ENCODE measurements at places on chromosomes 1 and 21.
A peak's percentile ranks its signal among the peaks of the same experiment; 100 is the strongest.

DNA sequence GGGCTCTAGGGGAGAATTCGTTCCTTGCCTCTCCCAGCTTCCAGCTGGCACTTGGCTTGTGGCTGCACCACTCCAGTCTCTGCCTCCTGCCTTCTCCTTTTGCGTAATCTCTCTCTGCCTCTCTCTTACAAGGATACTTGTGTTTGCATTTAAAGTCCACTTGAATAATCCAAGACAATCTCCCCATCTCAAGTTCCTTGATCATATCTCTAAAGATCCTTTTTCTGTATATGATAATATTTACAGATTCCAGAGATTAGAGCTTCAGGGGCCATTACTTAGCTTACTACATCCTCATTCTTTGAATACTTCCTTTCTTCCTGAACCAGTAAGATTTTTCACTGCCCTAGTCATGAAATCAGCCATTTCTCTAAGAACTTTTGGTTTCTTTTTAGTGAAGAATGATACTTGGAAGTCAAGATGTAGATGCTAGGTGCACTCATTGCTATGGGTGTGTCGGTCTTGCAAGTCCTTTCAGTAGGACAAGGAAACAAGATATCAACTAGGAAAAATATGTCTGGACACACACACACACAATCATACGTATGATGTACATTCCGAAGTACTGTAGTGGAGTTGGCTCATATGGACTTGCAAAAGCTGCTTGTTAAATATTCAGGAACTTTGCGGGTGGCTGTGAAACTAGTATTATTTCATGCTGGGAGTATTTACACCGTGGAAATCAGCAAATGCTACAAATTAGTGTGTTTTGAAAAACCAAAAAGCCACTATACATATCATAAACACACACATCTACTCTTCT lies 20.8 kb upstream of the RLF start:
- H3K27me3 ChIP-seq, result peaks cover 10% of the 10 kb centered on the region
- DNase-seq, result no peak
- H3K4me1 ChIP-seq, result no peaks in the 10 kb centered on the region

DNA sequence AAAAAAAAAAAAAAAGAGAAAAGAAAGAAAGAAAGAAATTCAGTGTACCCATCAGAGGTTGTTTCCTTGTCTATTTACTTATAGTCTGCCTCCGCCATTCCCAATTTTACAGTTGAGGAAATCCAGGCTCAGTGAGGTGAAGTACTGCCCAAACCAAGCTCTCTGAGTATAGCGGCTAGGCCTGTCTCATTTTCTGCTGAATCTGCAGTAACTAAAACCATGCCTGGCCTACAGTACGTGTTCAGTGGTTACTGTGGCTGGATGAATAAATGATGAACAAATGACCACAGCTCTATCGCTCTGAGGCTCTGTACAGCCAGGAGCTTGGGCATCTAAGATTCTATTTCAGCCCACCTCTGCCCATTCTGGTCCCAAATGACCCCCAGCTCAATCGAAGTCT lies 24.3 kb downstream of the RAP1GAP start:
- H3K27me3 ChIP-seq, result peaks cover 26% of the 10 kb centered on the region
- DNase-seq, result no peak
- no peaks in the 10 kb centered on the region for H3K36me3 ChIP-seq
- no peaks in the 10 kb centered on the region for H3K4me1 ChIP-seq
- no peak overlapping the region for H3K4me3 ChIP-seq

GRCh38 chr1:212242288-212242984 lies 42.8 kb upstream of the PPP2R5A start:
- H3K27ac ChIP-seq, result peak overlapping the region; percentile 38
- no peak overlapping the region for H3K4me3 ChIP-seq
- DNase-seq, result no peak
- peaks cover 34% of the 10 kb centered on the region for H3K4me1 ChIP-seq
- H3K27me3 ChIP-seq, result no peaks in the 10 kb centered on the region
- H3K36me3 ChIP-seq, result no peaks in the 10 kb centered on the region

DNA sequence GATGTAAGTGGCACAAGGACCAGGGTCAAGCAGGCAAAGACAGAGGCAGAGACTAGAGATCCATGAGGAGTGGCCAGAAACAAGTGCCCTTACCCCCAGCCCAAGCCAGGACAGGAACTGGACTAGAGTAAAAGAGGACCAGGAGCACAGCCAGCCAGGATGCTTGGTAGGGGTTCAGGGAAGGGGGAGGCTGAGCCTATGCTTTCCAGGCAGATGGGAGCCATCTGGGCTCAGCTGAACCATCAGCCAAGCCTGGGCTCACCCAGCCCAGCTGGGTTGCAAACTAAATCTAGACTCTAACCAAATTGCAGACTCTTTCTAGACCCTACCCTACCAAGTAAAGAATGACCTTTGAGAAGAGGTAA lies 15.2 kb downstream of the PDZK1IP1 start:
- H3K27me3 ChIP-seq, result no peaks in the 10 kb centered on the region
- H3K27ac ChIP-seq, result no peak overlapping the region
- H3K4me1 ChIP-seq, result peaks cover 4% of the 10 kb centered on the region
- DNase-seq, result no peak
- H3K4me3 ChIP-seq, result no peak overlapping the region
- no peaks in the 10 kb centered on the region for H3K36me3 ChIP-seq

DNA sequence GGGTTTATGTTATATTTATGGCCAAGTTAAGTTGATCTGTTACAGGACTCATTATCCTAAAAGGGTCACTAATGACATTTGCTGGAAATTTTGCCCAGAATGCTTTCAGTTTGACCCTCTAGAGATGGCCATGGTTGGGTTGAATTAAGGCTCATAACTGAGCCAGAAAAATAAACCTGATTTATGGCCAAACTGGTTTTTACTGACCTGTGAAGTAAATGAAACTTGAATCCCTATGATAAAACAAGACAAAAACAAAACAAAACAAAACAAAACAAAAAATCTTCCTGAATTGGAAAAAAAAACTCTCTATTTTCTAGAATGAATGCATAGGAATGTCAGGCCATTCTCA lies 72.5 kb upstream of the CLDN14 start:
- no peak for DNase-seq
- no peaks in the 10 kb centered on the region for H3K36me3 ChIP-seq
- no peaks in the 10 kb centered on the region for H3K4me1 ChIP-seq
- no peak overlapping the region for H3K4me3 ChIP-seq
- H3K27ac ChIP-seq, result no peak overlapping the region

GRCh38 chr1:67853704-67854103 lies 20.4 kb upstream of the GNG12 start:
- no peak overlapping the region for H3K27ac ChIP-seq
- DNase-seq, result peak; percentile 52
- H3K4me3 ChIP-seq, result no peak overlapping the region

GRCh38 chr1:36565576-36566501 lies 83.1 kb upstream of the CSF3R start:
- H3K4me1 ChIP-seq, result no peaks in the 10 kb centered on the region
- no peak overlapping the region for H3K4me3 ChIP-seq
- no peaks in the 10 kb centered on the region for H3K36me3 ChIP-seq
- no peaks in the 10 kb centered on the region for H3K27me3 ChIP-seq

GRCh38 chr1:61453111-61453961 lies 271.6 kb downstream of the TM2D1 start:
- H3K36me3 ChIP-seq, result no peaks in the 10 kb centered on the region
- H3K27me3 ChIP-seq, result no peaks in the 10 kb centered on the region
- H3K4me1 ChIP-seq, result peaks cover 63% of the 10 kb centered on the region
- H3K4me3 ChIP-seq, result no peak overlapping the region

GRCh38 chr21:44478124-44478800 lies 23.0 kb downstream of the LRRC3 start:
- H3K36me3 ChIP-seq, result no peaks in the 10 kb centered on the region
- no peak overlapping the region for H3K27ac ChIP-seq
- H3K27me3 ChIP-seq, result peaks cover 3% of the 10 kb centered on the region
- no peak for DNase-seq
- H3K4me1 ChIP-seq, result no peaks in the 10 kb centered on the region

GRCh38 chr1:16369821-16370220 lies 2.8 kb downstream of the SZRD1 start:
- no peak for DNase-seq
- no peak overlapping the region for H3K27ac ChIP-seq
- H3K4me1 ChIP-seq, result peaks cover 20% of the 10 kb centered on the region
- no peaks in the 10 kb centered on the region for H3K27me3 ChIP-seq

DNA sequence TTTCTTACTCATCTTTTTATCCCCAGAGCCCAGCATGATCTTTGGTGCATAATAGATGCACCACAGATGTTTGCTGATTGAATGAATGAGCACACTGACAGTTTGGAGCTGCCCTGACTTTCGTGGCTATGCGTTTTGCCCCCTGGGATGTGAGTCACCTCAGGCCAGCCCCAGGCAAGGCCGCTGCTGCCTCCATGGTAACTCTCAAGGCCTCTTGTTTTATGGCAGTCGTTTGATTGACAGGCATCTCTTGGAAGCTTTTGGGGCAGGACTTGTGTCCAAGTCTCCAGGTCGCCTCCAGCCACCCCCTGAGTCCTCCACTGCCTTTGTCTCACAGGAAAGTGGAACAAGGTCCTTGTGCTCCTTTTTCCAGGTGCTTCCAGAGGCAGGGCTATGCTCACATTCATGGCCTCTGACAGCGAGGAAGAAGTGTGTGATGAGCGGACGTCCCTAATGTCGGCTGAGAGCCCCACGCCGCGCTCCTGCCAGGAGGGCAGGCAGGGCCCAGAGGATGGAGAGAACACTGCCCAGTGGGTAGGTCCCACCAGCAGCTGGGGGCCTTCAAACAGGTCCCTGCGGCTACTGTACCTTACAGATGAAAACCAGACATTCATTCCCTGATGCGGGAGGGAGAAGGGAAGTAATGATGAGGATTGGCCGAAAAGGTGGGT lies 11.2 kb downstream of the PSEN2 start:
- H3K36me3 ChIP-seq, result no peaks in the 10 kb centered on the region
- no peaks in the 10 kb centered on the region for H3K27me3 ChIP-seq
- H3K4me1 ChIP-seq, result peaks cover 13% of the 10 kb centered on the region
- H3K4me3 ChIP-seq, result no peak overlapping the region
- H3K27ac ChIP-seq, result no peak overlapping the region
- DNase-seq, result no peak

DNA sequence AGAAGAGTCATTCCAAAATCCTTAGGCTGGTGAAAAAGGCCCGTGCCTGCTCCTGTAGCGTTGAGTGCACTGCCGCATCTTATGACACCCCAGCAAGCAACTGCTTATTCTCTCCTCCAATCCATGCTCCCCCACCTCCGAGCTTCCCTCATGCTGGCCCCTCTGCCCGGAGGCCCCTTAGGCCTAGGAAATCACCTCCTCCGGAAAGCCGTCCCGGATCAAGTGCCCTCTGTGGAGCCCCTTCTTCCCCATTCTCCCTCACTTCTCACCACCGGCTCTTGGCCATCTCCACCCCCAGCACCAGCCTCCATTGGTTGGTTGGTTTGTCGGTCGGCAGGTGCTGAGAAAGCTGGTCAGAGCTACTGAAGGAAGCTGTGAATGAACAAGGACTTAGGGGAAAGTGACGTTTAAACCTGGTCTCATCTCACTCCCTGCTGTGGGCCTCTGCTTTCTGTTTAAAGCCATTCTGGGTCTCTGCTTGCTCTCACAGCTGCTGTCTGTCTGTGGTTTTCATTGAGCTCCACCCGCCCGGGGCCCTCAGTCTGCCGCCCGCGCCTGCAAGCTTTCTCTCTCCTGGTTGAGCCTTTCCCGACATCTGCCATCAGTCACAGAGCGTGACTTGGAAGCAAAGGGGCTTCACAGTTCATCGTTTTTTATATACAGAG lies 122.2 kb downstream of the KCNN3 start:
- no peak overlapping the region for H3K4me3 ChIP-seq
- peak overlapping the region; percentile 72 for H3K27ac ChIP-seq
- H3K4me1 ChIP-seq, result peaks cover 17% of the 10 kb centered on the region
- peak; percentile 48 for DNase-seq

DNA sequence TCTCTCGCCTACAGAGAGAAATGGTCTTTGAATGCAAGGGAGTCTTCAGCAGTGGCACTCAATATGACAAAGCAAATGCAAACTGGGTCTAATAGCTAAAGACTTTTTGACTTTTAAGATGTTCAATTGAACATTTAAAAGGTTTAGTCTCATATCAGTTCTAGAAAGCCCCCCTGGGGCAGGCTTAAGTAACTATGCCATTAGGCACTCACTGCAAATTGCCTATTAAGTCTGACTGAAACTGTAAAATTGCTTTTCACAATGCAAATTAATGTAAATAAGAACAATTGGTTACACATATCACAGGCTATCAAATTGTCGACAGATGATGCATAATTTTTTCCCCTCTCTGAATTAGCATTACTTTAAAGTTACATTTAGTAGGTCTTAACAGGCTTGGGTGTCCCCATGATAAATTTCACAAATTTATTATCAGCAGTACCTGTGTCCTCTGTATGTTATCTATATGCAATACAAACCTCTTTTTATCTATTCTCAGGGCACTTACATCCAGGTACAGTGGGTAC lies 329.1 kb downstream of the LRRIQ3 start:
- H3K27ac ChIP-seq, result no peak overlapping the region
- no peaks in the 10 kb centered on the region for H3K36me3 ChIP-seq
- H3K27me3 ChIP-seq, result no peaks in the 10 kb centered on the region
- no peak for DNase-seq
- no peak overlapping the region for H3K4me3 ChIP-seq

DNA sequence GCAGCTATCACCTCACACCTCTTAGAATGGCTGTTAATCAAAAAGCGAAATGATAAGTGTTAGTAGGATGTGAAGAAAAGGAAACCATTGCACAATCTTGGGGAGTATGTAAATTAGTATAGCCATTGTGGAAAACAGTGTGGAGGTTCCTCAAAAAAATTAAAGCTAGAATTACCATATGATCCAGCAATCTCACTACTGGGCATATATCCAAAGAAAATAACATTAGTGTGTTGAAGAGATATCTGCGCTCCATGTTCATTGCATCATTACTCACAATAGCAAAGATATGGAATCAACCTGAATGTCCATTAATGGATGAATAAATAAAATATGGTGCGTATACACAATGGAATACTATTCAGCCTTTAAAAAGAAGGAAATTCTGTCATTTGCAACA lies 68.9 kb downstream of the SNRPE start:
- no peak overlapping the region for H3K27ac ChIP-seq
- no peak overlapping the region for H3K4me3 ChIP-seq
- H3K4me1 ChIP-seq, result no peaks in the 10 kb centered on the region

- H3K4me1 ChIP-seq, result peaks cover 20% of the 10 kb centered on the region
- peak overlapping the region; percentile 94 for H3K27ac ChIP-seq
- no peaks in the 10 kb centered on the region for H3K27me3 ChIP-seq
- no peak for DNase-seq
- H3K4me3 ChIP-seq, result no peak overlapping the region
- H3K36me3 ChIP-seq, result no peaks in the 10 kb centered on the region
Measured at GRCh38 chr1:155307247-155307740, 1.4 kb upstream of the FDPS start.

DNA sequence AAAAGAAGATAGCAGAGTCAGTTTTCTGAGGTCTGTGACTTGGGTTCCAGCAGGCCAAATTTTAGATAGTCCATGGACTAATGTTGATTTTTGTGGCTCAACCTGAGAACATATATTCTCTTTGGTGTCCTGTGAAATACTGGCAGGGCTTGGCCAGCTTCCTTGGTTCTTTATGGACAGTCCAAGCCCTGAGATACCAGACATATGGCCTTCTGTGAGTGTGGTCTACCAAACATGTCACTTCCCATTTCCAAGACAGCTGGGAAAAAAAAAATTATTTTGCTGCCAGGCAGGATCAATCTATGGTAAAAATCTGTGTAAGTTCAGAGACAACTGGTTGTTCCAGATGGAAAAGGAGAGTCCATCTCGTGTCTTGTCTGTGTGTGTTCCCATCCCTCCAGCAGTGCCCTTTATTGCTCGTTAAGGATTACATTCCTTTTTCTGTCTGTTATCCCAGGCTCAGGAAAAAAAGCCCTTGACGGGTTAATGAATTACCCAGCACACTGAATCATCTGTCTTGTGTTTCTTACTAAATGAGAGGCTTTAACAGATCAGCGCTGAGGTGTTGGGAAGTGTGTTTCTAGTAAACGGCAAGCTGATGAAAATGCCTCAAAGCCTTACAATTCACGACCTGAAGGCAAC lies 33.4 kb upstream of the XPR1 start:
- peak overlapping the region; percentile 22 for H3K27ac ChIP-seq
- peaks cover 14% of the 10 kb centered on the region for H3K4me1 ChIP-seq
- no peak overlapping the region for H3K4me3 ChIP-seq
- no peaks in the 10 kb centered on the region for H3K36me3 ChIP-seq
- DNase-seq, result peak; percentile 13

All from transverse colon (tissue), 4 donors.